Tongue (tissue), 3 donors: ENCODE measurements at places on chromosomes 5 and 9. TPM values are rescaled to one million over a fixed set of nuclear protein-coding genes. Genes with fewer than 3 reads are reported as not detected.
A peak's percentile ranks its signal among the peaks of the same experiment; 100 is the strongest.

GRCh38 chr9:91248707-91249106 lies 113.0 kb downstream of the AUH start:
- DNase-seq, result no peak

DNA sequence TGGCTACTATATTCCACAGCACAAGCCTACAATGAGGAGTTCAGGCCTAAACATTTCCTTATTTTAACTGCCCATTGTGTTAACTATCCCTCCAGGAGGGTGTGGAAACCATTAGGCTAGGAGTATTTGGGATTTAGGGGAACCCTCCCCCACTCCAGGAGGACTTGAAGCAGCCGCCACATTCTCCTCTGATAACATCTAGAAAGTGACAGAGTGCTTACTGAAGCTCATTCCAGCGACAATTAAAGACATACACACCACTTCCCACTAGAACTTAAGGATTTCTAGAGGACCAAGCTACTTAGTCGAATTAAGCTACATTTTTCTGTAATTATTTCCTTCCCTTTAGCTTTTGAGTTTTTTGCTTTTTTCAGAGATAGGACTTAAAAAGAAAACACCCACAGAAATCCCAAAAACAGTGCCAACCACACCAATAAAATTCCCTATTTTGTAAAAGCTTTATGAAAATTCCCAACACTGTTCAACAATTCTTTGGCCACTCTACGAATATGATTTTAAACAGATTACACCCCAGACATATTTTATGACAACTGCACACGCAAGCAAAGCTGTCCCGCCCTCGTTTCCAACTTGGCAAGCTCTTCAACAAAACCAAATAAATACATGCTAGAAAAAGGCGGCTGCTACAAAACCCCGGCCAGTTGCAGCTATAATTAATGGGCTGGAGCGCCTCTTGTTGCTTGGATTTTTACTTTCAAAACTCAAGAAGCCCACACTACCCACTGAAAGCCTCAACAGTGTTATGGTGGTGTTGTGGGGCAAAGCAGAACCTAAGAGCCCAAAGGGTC lies 4.5 kb downstream of the ROR2 start:
- DNase-seq, result peak; percentile 91

DNA sequence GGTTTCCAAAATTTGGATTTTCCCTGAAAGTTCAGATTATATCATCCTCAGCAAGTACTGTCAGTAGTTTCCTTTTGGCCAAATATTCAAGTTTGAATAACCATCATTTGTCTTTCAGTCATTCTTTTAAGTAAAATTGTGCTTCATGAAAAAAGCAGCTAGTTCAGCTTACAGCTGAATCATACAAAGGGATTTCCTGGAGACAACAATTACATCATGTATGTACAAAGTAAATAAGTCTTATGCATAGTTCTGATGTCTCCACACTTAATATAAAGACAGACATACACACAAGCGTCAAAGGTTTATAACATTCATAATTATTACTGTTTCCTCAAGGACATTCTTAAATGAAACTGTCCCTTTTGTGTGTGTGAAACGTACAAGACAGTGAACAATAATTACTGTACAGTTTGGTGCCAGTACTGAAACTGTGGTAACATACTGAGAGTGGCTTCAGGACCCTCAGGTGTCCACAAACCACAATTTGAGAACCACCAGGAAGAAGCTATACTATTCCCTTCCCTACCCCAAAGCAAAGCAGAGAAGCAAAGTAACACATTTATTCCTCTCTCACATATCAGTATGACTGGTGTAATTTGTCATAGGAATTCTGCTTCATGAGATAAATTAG lies 746.6 kb downstream of the TAF11L14 start:
- no peak for DNase-seq

- no peak for DNase-seq
Measured at GRCh38 chr5:142847898-142848790, 78.0 kb downstream of the ARHGAP26 start.

DNA sequence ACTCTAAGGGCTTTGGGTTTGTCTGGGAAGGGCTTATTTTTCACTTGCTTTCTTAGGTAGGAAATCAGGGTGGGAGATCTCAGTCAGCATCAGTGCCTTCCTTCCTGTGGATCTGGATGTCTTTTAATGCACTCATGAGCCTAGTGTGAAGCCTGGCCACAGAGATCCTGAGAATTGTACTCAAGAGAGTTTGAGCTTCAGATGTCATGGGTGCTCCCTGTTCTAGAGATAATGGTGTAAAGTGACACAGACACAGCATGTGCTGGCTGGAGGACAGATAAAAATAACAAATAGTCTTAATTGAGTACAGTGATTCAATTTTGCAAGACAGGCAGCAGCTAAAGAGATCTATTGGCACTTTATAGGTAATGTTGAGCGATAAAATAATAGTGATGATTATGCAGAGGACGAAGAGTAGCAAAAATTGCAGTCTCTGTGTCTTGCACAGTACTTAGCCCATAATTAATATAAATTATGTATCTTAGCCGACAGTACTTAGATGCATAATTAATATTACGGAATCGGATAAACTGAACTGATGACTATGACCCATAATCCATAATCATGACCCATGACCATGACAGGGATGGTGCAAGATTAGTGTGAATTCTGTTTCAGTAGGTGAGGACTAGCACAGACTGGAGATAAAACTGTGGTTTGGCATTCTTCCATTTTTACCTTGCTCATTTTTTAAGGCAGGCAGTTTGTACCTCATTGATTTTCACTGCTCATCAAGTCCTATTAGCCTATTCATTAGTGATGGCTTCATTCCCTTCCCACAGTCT lies 408.7 kb upstream of the PIK3R1 start:
- no peak for DNase-seq

- peak; percentile 72 for DNase-seq
Measured at GRCh38 chr9:96169484-96169883, 132.5 kb downstream of the HSD17B3 start.

GRCh38 chr5:80620211-80620610 lies 34.2 kb upstream of the MSH3 start:
- DNase-seq, result no peak

DNA sequence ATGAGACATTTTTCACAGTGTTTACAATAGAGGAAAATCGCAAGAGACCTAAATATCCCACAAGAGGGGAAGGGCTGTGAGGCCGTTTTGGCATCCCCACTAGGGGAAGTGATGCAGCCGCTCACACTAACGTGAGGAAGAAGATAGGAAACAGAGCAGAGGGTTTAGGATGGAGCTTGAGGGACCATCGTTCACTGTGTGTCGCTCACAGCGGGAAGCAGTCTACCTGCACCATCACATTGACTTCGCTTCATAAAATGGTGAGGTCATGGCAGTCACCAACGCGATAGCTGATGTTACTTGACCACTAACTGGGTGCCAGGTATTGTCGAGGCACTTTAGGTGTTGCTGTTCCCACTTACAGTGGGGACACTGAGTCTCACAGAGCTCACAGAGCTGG lies 35.6 kb downstream of the PRRX2 start:
- no peak for DNase-seq

- DNase-seq, result peak; percentile 73
Measured at GRCh38 chr9:92480291-92480771, 2.0 kb downstream of the ASPN start.

DNA sequence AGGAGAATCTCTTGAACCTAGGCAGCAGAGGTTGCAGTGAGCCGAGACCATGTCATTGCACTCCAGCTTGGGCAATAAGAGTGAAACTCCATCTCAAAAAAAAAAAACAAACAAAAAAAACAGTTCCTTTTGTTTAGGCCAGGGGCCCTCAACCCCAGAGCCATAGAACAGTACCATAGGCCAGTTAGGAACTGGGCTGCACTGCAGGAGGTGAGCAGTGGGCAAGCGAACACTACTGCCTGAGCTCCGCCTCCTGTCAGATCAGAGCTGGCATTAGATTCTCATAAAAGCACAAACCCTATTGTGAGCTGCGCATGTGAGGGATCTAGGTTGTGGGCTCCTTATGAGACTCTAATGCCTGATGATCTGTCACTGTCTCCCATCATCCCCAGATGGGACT lies 49.1 kb upstream of the SUB1 start:
- no peak for DNase-seq

DNA sequence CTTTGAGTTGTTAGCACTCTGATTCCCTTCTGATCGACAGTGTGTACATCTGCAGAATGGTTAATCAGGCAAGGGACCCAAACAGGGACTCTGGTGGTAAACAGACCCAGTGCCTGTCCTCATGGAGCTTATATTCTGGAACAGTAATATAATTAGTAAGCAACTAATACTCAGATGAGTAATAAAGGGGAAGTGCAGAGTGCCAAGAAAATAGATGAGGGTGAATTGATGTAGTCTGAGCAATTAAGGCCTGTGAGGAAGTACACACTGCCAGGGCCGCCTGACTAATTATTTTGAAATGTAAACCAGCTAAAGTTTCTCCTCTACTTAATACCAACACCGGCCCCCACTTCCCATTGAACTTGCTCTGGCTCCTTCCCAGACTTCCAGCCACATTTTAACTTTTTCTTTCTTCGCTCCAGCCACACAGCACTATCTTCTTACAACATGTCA lies 4.2 kb downstream of the DHX29 start:
- no peak for DNase-seq

- no peak for DNase-seq
Measured at GRCh38 chr5:132471151-132471907, 19.2 kb downstream of the IRF1 start.

The IL11RA gene
- 72.4 TPM for total RNA-seq

The PROP1 gene
- total RNA-seq, result not detected

The SOHLH1 gene
- total RNA-seq, result not detected

The ADAMTS13 gene
- 4.2 TPM for total RNA-seq

The CBY3 gene
- not detected for total RNA-seq

The AJM1 gene
- total RNA-seq, result 2.2 TPM

The CNTNAP3 gene
- total RNA-seq, result 18.9 TPM
